ENCODE measurements at places on chromosomes 7 and 10. TPM values are rescaled to one million over a fixed set of nuclear protein-coding genes. Genes with fewer than 3 reads are reported as not detected.

Gene SLC13A4
- 0.05 TPM for total RNA-seq

Gene TYSND1
- total RNA-seq, result 7.7 TPM

Gene LIPN
- total RNA-seq, result not detected

Gene UCN3
- not detected for total RNA-seq

Gene LRRD1
- total RNA-seq, result 0.30 TPM

Gene OSBPL3
- 32.1 TPM for total RNA-seq

Gene ATOH7
- not detected for total RNA-seq

Gene OIT3
- total RNA-seq, result under 0.01 TPM

Gene NODAL
- not detected for total RNA-seq

Gene TYW1
- total RNA-seq, result 17.7 TPM

Gene LZTS2
- 49.3 TPM for total RNA-seq

Gene SPDYE16
- not detected for total RNA-seq

Gene ITGB8
- 12.6 TPM for total RNA-seq

Gene PLAC9
- total RNA-seq, result 2.6 TPM

Gene AZGP1
- total RNA-seq, result 0.32 TPM

Gene STEAP4
- total RNA-seq, result not detected

Gene CTNNA3
- under 0.01 TPM for total RNA-seq

Gene PTF1A
- not detected for total RNA-seq

Gene ZNF467
- total RNA-seq, result 0.59 TPM

Gene CDHR3
- total RNA-seq, result 1.2 TPM

Gene SNCG
- 3.3 TPM for total RNA-seq

Gene SUMF2
- total RNA-seq, result 174 TPM

Gene OLAH
- total RNA-seq, result 0.30 TPM

Gene AGR2
- total RNA-seq, result not detected

Gene AMPH
- total RNA-seq, result 1.4 TPM

Gene AKR1B15
- total RNA-seq, result not detected

Gene OGA
- 154 TPM for total RNA-seq

Gene TEX47
- total RNA-seq, result not detected

Gene CDHR1
- under 0.01 TPM for total RNA-seq

Gene CFAP69
- total RNA-seq, result 5.0 TPM

Gene MRPS16
- total RNA-seq, result 45.4 TPM

Gene FAM131B
- total RNA-seq, result 4.0 TPM

Gene CASP7
- total RNA-seq, result 18.4 TPM

Gene GOT1
- 18.7 TPM for total RNA-seq

Gene LRRC61
- total RNA-seq, result 1.8 TPM

Gene PKD1L1
- under 0.01 TPM for total RNA-seq

Gene OR9A2
- total RNA-seq, result not detected

Gene NKX1-2
- not detected for total RNA-seq

Gene AKR1C4
- not detected for total RNA-seq

Gene BMPER
- total RNA-seq, result 34.0 TPM

Gene ASIC3
- total RNA-seq, result 0.05 TPM

Gene HOXA11
- total RNA-seq, result 13.2 TPM

Gene SRRM3
- 0.30 TPM for total RNA-seq

Gene KLF14
- under 0.01 TPM for total RNA-seq

Gene DLX5
- 0.30 TPM for total RNA-seq

Gene FRMD4A
- 28.5 TPM for total RNA-seq

Gene TMEM270
- not detected for total RNA-seq

Gene CAMK2B
- total RNA-seq, result not detected

Gene SRGN
- total RNA-seq, result 13.1 TPM

Gene TDRD1
- not detected for total RNA-seq

Gene EPHA1
- not detected for total RNA-seq
